ENCODE measurements at places on chromosomes 7 and 10.
A peak's percentile ranks its signal among the peaks of the same experiment; 100 is the strongest.

- no peak for DNase-seq
These were observed 3.0 kb downstream of the ASZ1 start for GRCh38 chr7:117424090-117424829.

GRCh38 chr10:44292390-44293002 lies 92.4 kb downstream of the CXCL12 start:
- DNase-seq, result no peak

- DNase-seq, result no peak
These were observed 64.5 kb upstream of the MYL10 start for GRCh38 chr7:101693498-101694091.

- no peak for DNase-seq
These were observed 2.1 kb downstream of the BAIAP2L1 start for GRCh38 chr7:98398567-98399372.

DNA sequence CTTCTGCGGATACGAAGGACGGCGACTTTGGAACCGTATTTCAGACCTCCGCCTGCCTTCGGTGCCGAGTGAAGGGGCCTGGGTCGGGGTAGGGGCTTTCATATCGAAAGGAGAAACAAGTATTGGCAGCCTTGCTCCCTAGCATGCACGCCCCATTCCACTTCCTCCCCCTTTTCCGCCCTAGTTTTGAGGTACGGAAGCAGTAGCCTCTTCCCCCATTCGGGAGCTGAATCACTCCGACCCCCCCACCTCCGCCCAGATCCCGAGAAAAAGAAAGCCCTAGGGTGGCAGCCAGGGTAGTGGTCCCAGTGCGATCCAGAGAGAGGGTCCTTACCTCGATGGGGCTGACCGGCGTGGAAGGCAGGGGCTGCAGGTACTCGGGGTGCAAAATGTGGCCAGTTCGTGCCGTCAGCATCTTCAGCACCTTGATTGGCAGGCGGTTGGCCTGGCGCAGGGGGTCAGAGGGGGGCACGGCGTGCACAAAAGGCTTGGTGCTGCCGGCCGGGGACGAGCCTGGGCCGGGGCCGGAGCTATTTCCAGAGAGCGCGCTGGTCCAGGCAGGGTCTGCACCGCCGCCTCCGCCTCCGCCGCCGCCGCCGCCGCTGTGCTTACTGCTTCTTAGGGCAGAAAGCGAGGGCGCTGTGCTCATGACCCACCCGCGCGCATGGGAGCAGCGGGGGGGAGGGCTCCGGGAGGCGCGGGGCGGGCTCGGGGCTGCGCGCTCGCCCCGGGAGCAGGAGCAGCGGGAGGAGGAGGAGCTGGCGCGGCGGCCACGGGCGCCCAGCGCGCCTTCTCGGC lies 594 bp downstream of the ZNF503 start:
- peak; percentile 68 for DNase-seq

DNA sequence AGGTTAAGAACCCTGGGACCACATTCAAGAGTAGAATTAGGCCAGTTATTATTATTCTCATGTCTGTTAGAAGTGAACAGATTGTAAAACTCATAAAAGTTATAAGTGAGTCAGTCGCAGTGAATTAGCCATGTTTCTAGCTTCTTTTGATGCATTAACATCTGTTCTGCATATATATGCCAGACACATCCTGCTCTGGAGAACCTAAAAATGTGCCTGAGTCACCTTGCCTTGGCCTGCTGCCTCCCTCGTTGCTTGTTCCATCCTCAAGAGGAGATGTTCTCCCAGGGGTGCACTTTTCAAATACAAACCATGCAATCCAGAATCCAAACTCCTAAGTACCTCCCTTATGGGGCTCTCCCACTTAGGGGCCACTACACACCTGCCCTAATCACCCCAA lies 14.8 kb downstream of the TSPAN12 start:
- DNase-seq, result peak; percentile 2

GRCh38 chr7:27082171-27082570 lies 13.6 kb downstream of the HOXA1 start:
- DNase-seq, result no peak

DNA sequence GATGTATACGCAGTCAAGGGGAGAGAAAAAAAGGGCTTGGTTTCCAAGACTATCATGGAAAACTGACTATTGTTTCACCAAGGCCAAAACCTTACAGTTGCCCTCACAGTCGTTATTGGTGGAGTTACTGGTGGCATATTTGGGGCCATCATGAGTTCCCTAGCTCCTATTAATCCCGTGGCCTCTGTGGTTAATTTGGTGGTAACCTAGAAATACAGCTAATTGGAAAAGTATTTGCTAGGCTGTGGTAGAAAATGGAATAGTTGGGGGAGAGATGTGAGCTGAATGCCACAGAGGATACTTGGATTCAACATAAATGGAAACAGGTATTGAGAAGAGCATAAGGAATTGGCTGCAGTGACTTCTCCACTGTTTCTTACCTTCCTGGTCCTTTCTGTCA lies 450.7 kb downstream of the KCNMA1 start:
- peak; percentile 75 for DNase-seq

DNA sequence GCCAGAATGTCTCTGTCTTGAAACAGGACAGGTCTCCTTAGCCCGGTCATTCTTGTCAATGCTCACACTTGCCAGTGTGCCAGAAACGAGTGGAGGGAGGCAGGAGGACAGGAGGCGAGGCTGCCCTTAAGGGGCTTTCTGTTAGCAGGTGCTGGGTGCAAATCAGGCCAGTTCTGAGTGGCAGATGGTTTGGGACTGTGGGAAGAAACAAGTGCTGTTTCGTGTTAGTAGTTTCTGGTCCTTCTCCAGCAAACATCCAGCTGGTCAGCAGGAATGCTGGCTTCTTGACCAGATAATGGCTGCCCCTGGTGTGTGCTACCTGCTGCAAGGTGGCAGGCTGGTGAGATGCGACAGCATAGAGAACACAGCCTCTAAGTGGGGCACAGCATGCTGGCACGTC lies 8.2 kb upstream of the NDUFB2 start:
- DNase-seq, result no peak

DNA sequence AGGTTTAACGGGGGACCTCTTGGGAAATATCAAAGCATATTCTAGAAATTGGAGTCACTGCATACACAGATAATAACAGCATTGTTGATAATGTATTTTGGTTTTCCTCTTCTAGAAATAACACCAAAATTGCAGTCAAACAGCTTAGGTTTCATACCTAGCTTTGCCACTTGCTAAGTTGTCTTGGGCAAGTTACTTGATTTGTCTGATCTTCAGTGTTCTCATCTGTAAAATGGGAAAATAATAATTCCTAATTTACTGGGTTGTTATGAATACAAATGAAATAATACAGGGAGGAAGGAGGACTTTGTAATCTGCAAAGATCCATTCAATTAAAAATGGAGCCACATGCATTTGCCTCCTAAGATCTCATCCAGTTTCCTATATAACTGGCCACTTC lies 20.3 kb upstream of the NUP205 start:
- DNase-seq, result no peak

- no peak for DNase-seq
These were observed 26.7 kb downstream of the ABCB5 start for GRCh38 chr7:20642166-20642565.

DNA sequence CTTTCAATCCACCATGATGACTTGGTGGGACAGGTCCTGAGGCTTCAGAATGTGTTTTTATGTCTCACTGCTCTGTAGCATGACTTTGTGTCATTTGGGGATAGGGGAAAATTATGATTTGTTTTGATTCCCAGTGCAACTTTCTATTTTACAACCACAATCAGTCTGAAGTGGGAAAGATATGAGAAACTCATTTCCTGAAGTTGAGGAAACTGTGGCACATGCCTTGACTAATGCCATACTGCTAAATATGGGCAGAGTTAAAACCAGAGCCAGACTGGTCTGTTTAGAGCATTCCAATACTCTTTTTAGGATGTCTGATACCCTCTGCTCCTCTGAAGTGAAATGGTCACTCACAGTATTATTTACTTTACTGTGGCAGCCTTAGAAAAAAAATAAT lies 307.7 kb downstream of the ADRA2A start:
- peak; percentile 38 for DNase-seq

DNA sequence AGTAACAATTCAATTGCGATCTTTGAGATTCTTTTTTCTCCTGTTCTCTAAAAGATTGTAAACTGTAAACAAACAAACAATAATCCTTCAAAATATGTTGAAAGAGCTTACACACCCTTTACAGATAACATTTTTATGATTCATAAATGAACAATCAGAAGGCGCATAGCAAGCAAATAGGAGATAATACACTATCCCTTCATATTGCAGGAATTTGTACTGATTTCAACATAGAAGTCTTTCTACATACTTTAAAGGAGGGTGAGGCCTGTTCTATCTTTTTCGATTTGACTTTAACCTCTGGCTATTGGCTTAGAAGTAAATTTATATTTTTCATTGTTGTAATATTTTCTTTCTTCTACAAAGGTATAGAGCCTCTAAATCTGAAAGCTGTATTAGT lies 57.2 kb downstream of the TFEC start:
- DNase-seq, result no peak
